Activated CD4-positive, alpha-beta T cell treated with anti-CD3 and anti-CD28 coated beads, Interleukin-10, Interleukin-2, amounts not matched to agents 100 ng/mL and 50 ng/mL, durations not matched to agents 16 hours and 8 hours (primary cell): ENCODE measurements at places on chromosomes 5 and 9.

DNA sequence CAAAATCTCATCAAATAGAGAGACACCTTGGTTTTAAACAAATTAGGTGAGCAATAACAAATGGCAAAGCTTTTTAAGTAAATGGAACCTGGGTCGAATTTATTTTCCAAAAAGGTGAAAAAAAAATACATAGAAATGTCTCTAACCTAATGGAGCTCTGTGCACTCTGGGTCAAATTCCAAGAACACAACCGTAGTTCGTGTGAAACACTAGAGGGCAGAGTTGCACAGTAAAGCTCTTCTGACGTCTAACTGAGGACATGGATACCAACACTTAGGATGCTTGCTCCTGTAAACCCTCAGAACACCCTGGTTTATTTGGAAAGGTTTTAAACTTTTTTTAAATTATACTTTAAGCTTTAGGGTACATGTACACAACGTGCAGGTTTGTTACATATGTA lies 18.9 kb downstream of the MARCHF11 start:
- DNase-seq: peak; percentile 55

DNA sequence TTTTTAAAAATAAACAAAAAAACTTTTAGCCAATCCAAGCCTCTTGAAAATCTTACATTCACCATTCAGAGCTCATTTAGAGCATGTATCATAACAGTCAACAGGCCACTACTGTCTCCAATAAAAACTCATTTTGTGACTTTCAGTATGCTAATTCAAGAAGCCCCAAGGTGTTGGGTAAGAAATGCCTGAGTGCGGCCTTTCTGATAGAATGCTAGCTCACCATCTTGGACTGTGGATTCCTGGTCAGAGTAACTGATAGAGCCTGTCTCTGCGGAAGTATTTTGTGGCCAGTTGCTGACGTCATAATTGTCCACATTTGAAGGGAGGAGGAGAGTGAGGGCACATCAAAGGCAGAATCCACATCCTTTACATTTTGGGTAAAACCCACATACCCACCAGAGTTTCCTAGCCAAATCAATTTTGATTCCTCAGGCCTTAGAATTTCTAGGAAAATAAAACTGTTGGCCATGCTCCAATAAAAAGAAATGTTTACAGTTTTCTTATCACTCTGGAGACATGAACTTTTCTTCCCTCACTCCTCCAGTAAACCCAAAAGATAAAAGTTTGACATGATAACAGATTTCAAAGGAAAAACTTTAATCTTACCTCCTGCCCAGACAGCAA lies 41.1 kb upstream of the ERCC6L2 start:
- peak; percentile 34 for DNase-seq

- DNase-seq: no peak
These were observed 141.1 kb upstream of the SPDL1 start for GRCh38 chr5:169442403-169442874.

- no peak for DNase-seq
These were observed 49.9 kb upstream of the SSBP2 start for GRCh38 chr5:81800797-81801196.

DNA sequence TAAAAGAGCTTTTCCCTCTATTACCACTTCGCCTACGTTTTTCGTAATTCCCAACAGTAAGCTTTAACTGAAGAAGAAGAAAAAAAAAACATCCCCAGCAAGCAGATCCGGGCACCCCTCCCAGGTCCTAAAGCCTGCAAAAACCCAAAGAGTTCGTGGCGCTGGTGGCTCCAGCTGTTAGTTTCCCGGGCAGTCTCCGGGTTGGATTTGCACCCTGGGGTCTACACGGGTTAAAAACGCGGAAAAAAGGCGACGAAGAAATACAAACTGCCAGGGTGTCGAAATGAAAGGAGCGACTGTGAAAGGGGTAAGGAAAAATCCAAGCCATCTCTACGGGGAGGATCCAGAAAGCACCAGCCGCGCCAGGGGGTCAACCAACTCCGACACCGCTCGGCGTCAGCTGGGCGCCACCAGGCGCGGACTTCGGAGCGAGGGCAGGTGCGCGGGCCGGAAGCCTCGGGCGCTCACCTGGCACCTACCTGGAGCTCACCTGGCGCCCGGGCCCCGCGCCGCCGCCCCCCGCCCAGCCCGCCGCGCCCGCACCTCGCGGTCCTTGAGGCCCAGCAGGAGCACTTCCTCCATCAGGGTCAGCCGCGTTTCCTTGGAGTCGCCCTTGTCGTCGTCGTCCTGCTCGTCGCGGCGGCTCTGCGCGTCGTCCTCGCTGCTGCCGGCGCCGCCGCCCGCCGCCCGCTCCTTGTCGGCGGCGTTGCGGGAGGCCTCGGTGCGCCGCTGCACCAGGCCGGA lies 680 bp downstream of the GOLPH3 start:
- DNase-seq: peak; percentile 41

DNA sequence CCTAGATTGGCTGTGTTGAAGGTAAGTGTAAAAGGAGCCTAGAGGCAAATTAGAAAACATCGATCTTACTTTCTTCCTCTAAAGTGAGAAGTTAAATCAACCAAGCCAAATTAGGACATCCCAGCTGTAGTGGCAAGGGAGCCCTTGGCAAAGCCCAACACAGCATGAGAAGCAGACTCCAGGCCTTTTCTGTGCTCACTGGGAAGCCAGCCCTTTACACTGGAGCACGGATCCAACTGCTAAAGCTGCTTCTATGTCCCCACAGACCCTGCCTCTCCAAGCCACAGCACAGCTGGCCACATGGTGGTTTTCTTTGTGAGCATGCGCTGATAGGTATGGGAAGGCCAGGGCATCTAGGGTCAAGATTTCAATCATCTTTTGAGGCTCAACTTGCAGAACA lies 94.1 kb downstream of the APBA1 start:
- no peak for DNase-seq

DNA sequence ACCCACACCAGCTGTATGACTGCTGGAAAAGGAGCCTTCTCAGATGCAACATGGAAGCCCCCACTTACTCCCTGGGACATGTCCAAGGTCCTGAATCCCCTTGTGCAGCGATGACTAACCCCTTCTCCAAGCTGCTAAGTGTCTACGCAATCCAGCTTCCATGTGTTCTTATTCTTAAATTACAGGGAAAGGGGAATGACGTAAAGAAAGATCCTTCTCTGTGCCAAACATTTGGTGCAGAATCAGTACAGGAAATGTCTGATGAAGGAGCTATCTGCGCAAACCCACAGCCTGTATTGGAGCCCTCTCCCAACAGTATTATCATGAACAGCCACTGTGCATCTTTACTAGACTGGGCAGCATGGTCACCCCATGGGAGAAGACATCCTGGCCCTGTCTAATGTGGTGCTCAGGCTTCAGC lies 183.2 kb downstream of the FRMD3 start:
- no peak for DNase-seq

- DNase-seq: no peak
These were observed 192.8 kb downstream of the ARRDC3 start for GRCh38 chr5:91190314-91190690.

- DNase-seq: no peak
These were observed 151.8 kb upstream of the MSX2 start for GRCh38 chr5:174572591-174572990.

GRCh38 chr5:132747616-132748440 lies 602 bp downstream of the CCNI2 start:
- DNase-seq: peak; percentile 47

DNA sequence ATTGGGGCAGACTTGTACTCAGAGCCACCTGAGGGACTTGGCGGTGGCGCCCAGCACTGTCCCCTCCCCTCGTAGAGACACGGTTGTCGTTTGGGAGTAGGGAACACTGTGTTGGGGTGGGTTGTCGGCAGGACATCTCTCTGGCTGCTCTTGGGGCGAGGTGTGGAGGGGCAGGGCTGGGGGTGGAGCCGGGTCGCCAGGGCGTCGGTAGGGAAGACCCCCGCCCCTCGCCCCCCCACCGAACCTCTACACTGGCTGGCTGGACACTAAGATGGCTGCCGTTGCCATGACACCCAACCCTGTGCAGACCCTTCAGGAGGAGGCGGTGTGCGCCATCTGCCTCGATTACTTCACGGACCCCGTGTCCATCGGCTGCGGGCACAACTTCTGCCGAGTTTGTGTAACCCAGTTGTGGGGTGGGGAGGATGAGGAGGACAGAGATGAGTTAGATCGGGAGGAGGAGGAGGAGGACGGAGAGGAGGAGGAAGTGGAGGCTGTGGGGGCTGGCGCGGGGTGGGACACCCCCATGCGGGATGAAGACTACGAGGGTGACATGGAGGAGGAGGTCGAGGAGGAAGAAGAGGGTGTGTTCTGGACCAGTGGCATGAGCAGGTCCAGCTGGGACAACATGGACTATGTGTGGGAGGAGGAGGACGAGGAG lies 778 bp downstream of the TRIM41 start:
- DNase-seq: peak; percentile 60

DNA sequence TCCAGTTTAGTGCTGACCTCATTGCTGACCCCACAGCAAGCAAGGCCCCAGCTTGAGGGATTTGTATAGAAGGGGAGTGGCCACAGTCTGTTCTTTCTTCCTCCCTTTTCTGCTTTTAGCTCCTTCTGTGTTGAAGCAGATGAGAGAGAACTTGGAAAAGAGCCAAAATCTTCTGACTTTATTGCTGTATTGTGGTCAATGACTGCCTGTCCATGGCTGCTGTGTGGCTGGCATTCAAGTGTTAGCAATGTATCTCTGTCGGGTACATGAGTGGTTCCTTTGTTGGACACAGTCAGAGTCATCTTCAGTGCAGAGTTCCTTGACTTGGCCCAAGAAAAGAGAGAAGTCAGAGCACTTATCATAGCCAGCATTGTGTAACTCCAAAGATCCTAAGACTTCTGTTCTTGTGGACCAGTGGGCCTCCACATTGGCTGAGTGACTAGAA lies 154.1 kb downstream of the LRRC70 start:
- DNase-seq: no peak

DNA sequence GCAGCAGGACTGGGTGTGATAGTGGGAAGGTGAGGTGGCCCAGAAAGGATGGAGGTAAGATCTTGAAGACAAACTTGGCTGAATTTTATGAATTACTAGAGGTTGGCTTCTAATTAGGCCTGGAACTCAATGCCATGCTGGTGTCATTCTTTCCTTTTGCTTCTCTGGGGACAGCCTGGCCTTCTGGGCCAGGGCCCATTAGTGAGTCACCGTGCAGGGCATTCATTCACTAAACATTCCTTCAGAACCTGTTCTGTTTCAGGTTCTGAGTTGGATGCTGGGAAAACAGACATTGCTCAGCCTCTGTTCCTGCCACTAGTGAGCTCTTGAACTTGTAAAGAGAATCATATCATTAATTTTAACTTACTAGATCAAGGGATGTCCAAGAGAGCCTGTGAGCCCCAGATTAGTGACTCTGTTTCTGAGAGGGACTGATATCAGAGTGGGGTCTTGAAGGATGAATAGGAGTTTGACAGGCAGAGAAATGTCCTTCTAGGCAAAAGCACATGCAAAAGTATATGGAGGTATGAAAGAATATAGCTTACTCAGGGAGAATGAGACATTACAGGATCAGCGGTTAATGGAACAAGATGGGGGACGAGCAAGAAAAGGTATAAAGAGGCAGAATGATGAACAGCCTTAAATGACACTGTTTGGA lies 66.5 kb downstream of the LHX2 start:
- no peak for DNase-seq

- DNase-seq: no peak
These were observed 301.5 kb downstream of the EPB41L4A start for GRCh38 chr5:112117551-112117950.

- DNase-seq: no peak
These were observed 49.1 kb downstream of the ADCY2 start for GRCh38 chr5:7445068-7445467.

- peak; percentile 14 for DNase-seq
These were observed 122.3 kb downstream of the VAV2 start for GRCh38 chr9:133869674-133870405.
